Activated CD4-positive, alpha-beta T cell treated with anti-CD3 and anti-CD28 coated beads for 24 hours (primary cell): ENCODE measurements at places on chromosomes 16 and 17.

GRCh38 chr16:66222756-66223155 lies 143.7 kb upstream of the CDH5 start:
- no peak for DNase-seq

GRCh38 chr16:66596986-66597848 lies 7.3 kb upstream of the CMTM3 start:
- no peak for DNase-seq

DNA sequence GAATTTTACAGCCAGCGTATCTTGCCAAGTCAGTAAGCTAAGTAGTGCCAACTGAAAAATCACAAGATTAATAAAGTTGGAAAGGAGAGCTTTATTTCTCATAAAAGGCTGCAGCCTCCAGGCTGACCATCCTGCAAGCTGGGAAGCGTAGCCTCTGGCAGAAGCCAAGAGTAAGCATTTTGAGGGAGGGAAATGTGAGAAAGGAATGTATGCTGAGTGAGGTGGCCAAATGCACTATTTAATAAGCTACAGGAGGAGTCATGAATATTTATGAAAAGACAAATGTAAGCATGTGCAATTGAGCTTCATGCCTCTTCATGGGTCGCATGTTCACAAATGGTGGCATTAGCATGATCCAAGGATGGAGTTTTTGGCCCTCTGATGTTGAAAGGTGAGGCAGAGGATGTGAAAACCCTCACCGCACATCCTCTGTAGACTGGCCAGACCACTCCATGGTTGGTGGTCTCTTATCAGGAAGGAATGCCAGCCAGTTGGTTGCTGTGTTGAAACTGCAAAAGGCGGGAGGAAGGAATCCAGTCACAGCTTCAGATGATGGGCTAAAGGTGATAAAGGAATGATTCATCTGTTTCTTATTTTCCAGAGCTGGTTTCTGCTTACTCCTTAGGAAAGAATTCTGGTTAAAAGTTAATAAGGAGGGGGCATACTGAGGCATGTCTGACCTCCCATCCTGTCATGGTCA lies 9.2 kb downstream of the KRT33B start:
- DNase-seq, result no peak

DNA sequence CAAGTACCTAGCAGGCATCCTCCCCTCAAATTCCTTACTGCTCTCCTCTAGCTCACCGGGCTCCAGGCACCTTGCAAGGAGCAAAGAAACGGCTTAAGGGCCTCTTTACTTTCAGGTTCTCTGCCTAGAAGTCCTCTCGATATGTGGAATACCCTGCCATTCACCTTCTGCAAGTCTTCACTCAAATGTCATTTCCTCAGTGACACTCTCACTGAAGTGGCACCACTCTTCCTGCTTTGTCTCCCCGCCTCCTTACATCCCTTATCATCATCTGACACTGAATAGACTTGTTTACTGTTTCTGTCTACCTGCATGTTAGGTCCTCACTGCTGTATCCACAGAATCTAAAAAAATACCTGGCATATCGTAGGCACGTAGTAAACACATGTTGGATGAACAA lies 947 bp downstream of the SLC7A6OS start:
- DNase-seq, result no peak

GRCh38 chr16:68388124-68388523 lies 60.2 kb downstream of the SMPD3 start:
- DNase-seq, result no peak

DNA sequence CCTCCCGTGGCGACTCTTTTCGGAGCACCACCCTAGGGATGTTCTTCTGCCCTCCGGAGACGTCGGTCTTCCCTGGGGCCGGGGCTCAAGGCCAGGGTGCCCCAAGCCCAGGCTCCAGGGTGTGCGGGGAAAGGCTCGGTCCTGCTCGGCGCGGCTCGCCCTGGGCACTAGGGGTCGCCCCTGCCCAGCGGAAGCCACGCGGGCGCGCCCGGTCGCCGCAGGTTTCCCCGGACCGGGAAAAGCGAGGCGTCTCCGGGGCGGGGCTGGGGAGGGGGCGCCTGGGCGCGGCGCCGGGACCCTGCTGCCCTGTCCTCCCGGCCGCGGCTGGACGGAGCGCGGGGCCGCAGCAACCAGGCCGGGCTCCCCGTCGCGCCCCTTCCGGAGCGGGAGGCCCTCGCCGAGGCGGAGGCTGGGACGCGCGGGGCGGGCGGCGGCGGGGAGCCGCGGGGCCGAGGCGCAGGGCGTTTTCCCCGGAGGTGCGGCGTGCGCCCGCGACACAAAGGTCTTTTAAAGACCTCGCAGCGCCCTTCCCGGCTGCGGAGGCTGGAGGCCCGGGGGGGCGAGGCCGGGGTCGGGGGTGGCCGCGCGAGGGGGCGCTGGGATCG lies 76.4 kb downstream of the MRC2 start:
- DNase-seq, result peak; percentile 45

- no peak for DNase-seq
These were observed 14.5 kb upstream of the WDR45B start for GRCh38 chr17:82662711-82663261.

- DNase-seq, result no peak
These were observed 225.8 kb downstream of the PMP22 start for GRCh38 chr17:15039366-15039765.

- DNase-seq, result no peak
These were observed 9.4 kb downstream of the CPNE7 start for GRCh38 chr16:89584768-89585549.

DNA sequence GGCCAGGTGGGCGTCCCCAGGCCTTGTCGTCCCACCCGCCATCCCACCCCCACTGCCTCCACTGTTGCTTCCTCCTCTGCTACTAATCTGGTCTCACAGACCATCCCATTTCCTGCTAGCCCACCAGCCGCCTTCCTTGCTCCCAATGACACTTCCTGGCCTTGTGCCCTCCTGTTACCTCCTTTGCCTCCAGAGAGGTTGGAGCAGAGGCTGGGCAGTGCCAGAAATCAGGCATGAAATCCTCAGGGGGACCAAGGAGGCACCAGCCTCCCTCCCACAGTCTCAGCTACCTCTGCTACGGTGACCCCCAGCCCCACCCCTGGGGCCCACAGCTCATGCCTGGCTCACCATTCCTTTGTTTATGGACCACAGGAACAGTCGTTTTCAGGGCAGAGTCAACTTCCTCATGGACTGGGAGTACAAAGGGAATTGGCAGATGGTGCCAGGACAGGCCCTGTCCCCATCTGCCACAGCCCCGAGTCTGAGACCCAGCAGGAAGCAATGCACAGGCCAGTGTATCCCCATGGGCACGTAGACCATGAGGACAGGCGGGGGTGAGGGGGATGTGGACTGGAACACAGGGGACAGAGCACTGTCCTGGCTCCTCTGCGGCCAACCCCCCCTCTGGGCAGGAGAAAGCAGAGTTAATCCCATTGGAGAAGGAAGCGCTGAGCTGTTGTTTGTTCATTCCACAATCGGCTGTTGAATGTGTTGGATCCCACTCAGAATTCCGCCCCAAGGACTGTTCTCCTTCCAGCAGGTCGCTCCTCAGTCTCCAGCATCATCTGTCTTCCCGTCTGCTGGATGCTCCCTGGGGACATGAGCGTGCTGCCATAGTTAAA lies 2.2 kb upstream of the CDH5 start:
- no peak for DNase-seq

DNA sequence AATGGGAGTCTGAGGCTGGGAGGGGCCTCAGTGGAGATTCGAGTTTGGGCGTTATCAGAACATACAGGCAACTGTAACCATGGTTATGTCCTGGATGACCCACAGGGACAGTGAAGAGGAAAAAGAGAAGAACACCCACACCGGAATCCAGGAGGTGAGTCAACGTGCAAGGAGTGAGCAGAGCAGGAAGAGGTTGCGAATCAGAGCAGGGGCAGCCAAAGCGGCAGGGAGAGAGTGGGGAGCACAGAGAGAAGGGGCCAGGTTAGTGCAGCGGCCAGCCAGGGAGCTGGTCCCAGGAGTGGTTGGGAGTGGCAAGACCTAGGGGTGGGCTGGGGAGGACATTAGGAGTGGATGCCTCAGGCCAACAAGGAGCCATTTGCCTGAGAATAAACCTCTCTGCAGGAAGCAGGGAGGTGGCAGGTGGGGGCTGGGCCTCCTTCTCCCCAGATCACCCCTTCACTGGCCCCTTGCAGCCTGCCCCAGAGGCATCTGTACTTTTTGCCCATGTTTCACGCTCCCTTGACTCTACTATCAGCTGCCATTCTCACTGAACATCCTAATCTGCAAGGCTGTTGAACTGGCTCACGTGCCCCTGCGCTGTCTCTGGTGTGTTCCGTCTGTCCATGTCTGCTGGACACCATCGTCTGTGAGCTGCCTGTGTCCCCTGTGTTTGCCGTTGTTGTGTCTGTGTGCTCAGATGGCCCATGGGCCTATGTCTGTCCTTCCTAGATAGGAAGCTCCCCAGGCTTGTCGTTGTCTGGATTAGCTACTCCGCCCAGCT lies 5.1 kb downstream of the KRT13 start:
- no peak for DNase-seq

GRCh38 chr17:60887614-60888028 lies 210.0 kb downstream of the BCAS3 start:
- DNase-seq, result no peak

GRCh38 chr17:81884520-81884919 lies 6.9 kb downstream of the ALYREF start:
- DNase-seq, result no peak

DNA sequence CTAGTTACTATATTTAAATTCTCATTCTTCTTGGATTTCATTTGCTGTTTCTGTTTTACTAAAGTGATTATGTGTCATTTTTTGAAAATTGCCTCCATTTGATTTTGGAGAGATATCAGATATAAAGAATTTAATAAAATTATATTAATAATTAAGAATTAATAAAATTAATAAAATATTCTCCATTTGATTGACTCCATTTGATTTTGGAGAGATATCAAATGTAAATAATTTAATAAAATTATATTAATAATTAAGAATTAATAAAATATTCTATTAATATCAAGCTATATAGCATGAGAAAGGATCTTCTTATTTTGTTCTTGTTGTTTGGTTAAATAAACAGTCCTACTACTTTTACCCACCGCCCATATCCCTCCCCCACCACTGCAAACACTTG lies 23.0 kb downstream of the STXBP4 start:
- DNase-seq, result no peak

- no peak for DNase-seq
These were observed 302.2 kb upstream of the SALL1 start for GRCh38 chr16:51453251-51453650.

DNA sequence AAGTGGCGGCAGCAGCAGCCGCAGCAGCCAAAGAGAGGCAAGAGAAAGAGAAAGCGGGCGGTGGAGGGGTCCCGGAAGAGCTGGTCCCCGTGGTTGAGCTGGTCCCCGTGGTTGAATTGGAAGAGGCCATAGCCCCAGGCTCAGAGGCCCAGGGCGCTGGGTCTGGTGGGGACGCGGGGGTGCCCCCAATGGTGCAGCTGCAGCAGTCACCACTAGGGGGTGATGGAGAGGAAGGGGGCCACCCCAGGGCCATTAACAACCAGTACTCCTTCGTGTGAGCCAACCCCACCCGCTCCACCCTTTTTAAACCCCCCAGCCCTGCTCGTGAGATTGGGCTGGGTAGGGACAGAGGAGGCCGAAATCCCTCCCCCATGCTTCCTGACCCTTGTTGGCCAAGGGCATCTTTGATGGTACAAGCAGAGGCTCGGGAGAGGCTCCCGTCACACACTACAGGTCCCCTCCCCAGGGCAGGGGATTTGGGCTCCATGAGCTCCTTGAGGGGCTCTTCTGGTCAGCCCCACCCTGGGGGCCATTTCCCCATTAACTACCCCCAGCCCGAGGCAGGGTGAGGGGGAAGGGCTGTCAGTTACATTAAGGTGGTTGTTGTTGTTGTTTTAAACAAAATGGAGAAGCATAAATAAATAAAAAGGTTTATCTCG lies 4.6 kb upstream of the ATP2A1 start:
- DNase-seq, result peak; percentile 51

GRCh38 chr16:83887080-83887479 lies 11.8 kb upstream of the MLYCD start:
- no peak for DNase-seq

- DNase-seq, result no peak
These were observed 1.5 kb downstream of the CYBA start for GRCh38 chr16:88649195-88649923.

DNA sequence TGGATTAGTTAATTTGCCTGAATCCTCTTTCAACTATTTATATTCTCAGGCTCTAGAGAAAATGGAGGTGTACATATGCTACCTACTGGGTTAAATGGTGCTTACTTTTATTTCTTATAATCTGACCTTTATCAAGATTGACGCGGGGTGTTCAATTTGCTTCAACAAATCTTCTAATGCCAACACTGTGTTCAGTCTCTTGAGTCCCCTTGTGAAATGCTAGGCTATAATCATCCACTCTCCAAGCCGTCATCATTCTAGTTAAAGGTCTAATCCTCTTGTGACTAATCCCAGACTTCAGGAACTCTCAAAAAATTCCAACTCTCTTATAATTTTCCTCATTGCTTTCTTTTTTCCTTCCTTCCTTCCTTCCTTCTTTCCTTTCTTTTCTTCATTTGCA lies 1396.2 kb downstream of the CDH8 start:
- DNase-seq, result no peak

DNA sequence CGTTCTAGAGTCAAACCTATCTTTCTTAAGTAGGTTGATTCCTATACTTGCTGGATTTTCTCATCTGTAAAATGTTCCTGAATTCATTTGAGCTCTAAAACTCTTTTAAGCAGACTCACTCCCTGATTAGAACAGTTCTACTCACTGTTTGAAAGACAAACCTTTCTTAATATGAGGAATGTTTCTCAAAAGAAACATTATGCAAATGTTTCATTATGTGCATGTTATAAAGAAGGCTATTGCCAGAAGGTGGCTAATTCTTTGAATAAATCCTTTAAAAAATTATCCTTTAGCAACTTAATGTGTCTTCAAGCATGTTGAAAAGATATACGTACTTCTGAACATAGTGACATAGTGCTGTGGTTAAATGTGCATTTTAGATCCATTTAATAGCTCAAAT lies 124.1 kb downstream of the CDH11 start:
- no peak for DNase-seq

GRCh38 chr16:89113152-89113547 lies 19.5 kb downstream of the ACSF3 start:
- no peak for DNase-seq

- no peak for DNase-seq
These were observed 17.8 kb downstream of the TRAF7 start for GRCh38 chr16:2173366-2173765.

- DNase-seq, result no peak
These were observed 89.5 kb downstream of the TNFRSF13B start for GRCh38 chr17:16882243-16882925.

GRCh38 chr17:36722121-36722902 lies 120.9 kb downstream of the MRM1 start:
- DNase-seq, result peak; percentile 66

GRCh38 chr17:65917560-65917959 lies 274.4 kb downstream of the CEP112 start:
- DNase-seq, result no peak

- DNase-seq, result no peak
These were observed 1.3 kb upstream of the MYO15A start for GRCh38 chr17:18107061-18107790.

DNA sequence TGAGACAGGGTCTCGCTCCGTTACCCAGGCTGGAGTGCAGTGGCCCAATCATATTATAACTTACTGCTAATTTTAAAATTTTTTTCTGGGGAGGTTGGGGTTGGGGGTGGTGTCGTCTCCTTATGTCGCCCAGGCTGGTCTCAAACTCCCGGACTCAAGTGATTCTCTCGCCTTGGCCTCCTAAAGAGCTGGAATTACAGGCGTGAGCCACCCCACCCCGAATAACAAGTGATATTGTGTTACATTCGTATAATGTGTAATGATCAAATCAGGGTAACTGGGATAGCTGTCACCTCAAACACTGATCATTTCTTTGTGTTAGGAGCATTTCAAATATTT lies 16.2 kb upstream of the KPNA2 start:
- no peak for DNase-seq

GRCh38 chr17:68820476-68820824 lies 134.7 kb downstream of the ABCA8 start:
- no peak for DNase-seq
